NCI-H345 (cell line): ENCODE measurements at places on chromosomes 6 and 20.

- DNase-seq: no peak
Measured at GRCh38 chr20:35497780-35498189, 31.7 kb downstream of the C20orf173 start.

GRCh38 chr6:129989396-129989795 lies 29.0 kb upstream of the L3MBTL3 start:
- DNase-seq: no peak

- DNase-seq: no peak
Measured at GRCh38 chr20:47533518-47534062, 31.9 kb downstream of the NCOA3 start.

DNA sequence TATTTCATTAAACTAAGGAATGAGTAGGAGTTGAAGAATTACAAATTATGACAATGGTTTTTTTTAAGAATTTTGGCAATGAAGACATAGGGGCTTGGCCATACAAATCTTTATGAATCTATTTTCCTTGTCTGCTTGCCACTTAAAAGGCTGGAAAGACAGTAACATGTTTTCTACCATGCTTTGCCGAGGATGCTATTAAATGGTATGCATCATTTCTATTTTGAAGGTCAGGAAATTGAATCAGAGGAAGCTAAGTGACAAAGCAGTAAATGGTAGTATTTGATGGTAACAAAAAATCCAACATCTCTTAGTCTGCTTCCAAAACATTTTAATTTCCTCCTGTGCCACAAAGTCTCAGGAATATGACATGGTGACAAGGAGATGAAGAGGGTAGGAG lies 287.2 kb downstream of the RFPL4B start:
- DNase-seq: no peak

DNA sequence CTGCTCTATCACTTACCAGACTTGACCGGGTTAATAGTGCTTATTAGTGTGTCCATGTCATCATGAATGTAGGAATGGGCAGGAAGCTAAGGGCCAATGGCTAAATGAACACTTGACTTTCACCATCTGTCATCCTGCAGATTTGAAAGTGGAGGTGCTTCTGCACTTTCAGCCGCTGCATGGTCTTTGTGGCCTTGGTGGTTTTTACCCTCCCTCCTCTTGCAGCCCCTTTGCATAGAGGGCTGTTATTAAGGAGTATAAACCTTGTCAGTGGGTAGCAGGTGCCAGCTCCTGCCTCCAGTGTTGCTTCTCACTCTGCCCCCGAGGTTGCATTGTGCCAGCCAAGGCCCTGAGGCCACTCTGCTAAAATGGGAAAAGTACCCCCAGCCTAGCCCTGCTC lies 122.2 kb upstream of the TNFAIP3 start:
- DNase-seq: no peak

GRCh38 chr20:49987868-49988690 lies 5.3 kb downstream of the SNAI1 start:
- no peak for DNase-seq

GRCh38 chr6:13702809-13703302 lies 8.8 kb downstream of the RANBP9 start:
- DNase-seq: no peak

GRCh38 chr20:61972636-61973508 lies 92.8 kb downstream of the TAF4 start:
- DNase-seq: no peak

DNA sequence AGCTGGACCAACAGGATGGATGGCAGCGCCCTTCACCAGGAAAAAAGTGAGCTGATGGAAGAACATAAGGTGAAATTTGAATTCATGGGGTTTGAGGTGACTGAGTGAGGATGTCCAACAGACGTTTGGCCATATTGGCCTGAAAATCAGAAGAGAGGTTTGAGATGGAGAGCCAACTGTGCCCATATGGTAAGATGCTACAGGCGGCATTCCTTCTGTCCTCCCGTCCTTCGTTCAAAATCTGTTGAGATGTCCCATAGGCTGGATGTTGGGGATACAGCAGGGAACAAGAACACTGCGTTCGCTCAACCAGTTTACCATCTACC lies 468 bp upstream of the CMTR1 start:
- DNase-seq: no peak

- no peak for DNase-seq
Measured at GRCh38 chr6:11724286-11724685, 54.3 kb downstream of the ADTRP start.

DNA sequence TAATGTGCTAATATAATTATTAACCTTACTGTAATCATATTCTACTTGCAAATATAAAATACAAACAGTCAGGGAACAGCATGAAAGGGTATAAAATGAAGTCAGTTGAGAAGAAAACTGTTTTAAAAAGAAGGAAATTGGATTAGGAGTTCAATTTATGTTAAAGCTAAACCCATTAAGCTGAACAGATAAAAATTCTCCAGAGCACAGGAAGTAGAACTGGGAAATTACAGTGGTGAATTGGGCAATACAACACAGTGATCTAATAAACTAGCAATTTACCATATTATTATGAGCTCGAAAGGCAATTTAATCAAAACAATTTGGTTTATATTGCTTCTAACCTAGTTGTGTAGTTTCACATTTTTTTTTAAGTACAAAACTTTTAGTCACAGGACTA lies 407.4 kb upstream of the RGS17 start:
- DNase-seq: no peak

GRCh38 chr6:105821027-105821426 lies 265.1 kb upstream of the PRDM1 start:
- DNase-seq: no peak

DNA sequence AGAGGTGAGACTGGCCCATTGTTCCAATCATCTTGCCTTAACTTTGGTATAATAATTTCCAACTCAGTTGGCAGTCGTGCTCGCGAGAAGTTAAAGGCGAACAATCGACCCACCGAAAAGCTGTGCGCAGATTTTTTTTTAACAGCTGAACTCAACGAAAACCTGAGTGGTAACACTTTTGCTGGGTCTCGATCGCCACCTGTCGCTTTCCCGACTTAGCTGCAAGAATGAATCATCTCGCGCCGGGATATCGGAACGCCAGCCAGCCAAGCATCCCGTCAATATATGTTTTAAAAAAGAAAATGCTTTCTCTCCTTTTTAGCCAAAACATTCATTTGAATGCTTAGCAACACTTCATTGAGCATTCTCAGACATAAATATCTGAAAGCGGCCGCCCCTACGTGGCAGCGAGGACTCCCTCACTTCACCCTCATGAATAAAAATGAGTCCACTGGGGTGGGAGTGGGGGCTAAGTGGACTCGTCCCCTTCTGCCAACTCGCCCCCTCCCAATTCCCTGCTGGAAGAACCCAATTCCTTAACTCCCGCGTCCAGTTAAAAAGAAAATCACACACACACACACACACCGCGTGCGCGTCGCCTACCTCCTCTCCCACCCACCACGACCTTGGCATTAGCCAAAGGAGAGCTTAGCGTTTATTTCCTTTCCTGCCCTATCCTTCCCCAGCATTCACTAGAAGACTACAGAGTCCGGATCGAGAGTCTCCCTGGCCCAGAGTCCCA lies 1.5 kb downstream of the COL12A1 start:
- peak; percentile 69 for DNase-seq

DNA sequence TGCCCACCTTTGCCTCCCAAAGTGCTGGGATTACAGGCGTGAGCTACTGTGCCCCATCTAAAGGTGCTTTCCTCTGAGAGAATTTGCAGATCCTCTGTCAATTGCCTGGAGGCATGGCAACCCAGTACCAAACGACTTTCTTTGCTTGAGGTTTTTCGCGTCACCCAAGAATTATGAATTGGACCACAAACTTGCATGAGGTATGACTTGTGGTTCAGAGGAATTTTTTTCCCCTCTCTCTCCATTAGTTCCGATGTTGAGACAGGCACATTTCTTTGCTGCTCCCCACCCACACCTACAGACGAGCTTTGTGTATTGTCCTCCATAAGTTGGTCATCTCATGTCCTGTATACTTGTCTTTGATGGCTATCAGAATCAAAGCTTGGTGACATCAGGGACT lies 11.8 kb upstream of the SCAF8 start:
- DNase-seq: no peak

DNA sequence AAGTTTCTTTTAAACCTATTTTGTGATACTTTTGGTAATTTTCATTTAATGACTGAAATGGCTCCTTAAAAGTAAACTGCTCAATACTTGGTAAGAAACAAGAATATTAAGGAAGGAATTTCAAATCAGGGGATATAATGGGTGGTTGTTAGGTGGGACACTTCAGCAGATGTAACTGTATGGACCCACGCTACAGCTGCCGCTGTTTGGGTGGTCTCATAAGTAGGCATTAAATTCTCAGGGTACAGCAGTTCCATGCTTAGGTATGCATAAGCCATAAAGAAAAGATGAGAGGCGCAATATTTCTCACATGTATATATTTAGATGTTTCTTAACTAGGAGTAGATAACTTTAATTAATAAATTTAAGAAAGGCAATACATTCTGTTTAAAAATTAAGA lies 35.0 kb downstream of the COL19A1 start:
- DNase-seq: no peak

- DNase-seq: peak; percentile 7
Measured at GRCh38 chr6:31058128-31058894, 48.0 kb downstream of the MUC22 start.

DNA sequence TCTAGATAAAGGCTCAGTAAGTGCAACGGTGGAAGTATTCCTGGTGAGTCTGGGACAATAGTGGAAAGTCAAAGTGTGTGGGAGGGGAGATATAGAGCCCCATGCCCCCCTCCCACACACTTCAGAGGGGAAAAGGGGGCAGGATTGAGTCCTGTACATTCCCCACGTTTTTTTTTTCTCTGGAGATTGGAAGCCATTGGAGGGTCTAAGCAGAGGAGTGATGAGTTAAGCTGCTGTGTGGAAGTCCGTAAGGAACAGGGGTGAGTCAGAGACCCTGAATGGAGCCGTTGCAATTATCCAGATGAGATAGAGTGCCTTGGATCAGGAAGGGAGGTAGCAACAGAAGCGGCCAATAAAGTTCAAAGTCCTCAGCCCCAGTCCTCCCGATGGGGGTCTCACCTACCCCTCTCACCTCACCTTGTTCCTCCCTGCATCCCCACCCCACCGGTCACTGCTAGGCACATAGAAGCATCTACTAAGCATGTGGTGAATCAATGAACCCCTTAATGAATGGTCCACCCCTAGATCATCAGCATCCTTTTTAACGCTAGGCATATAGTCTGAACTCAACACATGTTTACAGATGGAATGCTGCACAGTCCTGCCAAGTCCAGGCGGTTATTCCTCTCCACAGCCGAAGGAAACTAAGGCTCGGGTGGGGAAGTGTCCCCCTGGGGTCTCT lies 662 bp upstream of the SLC9A8 start:
- no peak for DNase-seq

GRCh38 chr20:57611586-57612311 lies 8.5 kb downstream of the ZBP1 start:
- no peak for DNase-seq

DNA sequence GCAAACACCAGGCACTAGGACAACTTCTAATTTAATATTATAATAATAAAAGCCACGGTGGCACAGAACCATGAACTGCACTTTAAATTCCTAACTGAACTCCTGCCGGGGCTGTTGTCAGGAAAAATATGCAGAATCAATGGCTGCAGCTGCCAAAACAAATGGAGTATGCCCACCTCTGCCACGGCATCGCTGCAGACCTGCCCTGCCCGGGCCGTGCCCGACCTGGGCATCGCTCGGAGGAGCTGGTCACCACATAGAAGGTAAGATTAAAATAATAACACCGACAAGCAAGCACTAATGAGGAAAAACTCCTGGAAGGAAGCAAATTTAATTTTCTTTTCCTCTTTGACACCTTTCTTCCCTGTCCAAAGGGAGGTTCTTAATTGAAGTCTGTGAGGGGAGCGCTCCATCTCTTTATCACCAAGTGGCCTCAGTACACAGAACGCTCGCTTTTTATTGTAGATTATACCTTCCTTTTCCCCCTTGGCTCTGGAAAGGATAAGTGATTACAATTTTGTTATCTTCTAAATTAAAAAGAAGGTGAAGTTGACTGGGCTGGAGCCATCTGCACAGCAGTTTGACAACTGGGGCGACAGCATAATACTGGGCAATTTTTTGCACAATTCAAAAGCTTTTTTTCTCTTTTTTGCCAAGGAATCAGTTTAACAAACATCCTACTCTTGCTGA lies 351.3 kb downstream of the ZFAND3 start:
- peak; percentile 49 for DNase-seq

GRCh38 chr20:51931371-51931781 lies 129.1 kb upstream of the SALL4 start:
- DNase-seq: no peak

GRCh38 chr6:144286503-144287393 lies 1.6 kb downstream of the UTRN start:
- DNase-seq: peak; percentile 19

DNA sequence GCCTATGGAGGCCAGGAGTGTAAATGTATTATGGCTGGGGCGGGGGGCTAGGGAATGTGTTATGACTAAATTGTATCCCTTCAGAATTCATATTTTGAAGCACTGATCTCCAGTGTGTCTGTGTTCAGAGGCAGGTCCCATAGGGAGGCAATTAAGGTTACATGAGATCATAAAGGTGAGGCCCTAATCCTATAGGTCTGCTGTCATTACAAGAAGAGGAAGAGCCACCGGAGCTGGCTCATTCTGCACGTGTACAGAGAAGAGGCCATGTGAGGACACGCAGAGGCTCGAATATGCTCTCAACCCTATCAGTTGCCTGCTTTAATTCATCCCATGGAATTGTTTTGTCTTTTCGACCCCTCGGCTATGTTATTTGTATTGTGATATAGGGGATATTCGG lies 76.9 kb downstream of the VTA1 start:
- DNase-seq: no peak

DNA sequence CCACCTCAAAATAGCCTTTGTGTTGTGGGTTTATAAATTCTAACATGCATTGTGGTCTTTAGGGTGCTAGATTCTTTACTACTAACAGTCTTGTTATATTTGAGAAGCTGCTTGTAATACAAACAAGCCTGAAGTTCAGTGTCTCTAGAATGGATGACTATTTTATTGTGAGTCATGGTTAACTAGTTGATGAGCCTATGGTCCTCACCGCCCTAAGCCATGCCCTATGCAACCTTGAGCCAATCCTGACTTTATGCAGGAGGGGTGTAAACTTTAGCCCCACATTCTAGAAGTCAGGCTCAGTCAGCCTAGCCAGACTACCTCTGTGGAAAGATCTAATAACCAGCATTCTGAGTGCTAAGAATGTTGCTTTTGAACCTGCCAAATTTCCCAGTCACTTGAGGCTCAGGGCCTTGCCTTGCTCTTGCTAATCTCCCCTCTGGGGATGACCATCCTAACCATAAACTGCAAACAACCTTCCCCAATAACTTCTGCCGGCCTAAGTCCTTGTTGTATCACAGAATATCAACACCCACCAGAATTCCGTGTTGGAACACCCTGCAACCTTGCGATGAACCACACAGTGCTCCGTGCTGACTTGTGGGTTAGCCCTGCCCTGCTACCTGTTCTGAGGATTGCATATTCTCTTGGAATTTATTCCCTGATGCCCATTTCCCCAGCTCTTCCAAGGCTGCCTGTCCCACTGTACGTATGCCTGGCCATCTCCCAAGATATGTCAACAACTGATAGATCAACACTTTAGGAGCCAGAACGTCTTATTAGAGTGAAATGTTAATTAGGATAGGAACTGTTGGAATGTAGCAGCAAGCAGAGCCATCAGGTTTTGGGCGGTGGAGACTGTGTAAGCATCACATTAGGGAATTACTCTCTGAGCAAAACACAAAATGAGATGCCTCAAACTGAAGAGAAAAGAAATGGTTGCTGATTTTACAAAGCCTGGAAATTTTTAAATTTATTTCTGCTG lies 71.7 kb upstream of the CEP85L start:
- no peak for DNase-seq

- DNase-seq: no peak
Measured at GRCh38 chr6:42756722-42757121, 10.8 kb upstream of the TBCC start.
